ENCODE measurements at places on chromosomes 13 and 19.

GRCh38 chr13:49314344-49314882, 66.7 kb downstream of the CDADC1 start:
- no peak for DNase-seq

- DNase-seq = peak; percentile 53
Observed at GRCh38 chr13:111344471-111345191, 24.2 kb downstream of the TEX29 start.

DNA sequence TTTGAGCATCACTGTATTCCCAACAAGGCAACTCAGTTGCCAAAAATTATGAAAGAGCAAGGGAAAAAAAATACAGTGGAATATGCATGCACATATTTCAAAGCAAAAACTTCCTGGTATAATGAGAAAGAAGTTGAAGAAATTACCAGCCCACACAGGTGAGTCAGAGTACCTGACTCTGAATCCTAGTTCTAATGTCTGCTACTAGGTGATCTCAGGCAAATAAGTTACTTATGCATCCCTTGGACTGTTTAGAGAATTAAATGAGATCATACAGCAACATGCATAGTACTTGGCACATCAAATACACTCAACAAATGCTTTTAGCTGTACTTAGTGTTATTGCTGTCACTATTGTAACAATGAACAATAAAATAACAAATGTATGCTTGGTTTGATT, 144.9 kb downstream of the MIPEP start:
- DNase-seq = no peak

DNA sequence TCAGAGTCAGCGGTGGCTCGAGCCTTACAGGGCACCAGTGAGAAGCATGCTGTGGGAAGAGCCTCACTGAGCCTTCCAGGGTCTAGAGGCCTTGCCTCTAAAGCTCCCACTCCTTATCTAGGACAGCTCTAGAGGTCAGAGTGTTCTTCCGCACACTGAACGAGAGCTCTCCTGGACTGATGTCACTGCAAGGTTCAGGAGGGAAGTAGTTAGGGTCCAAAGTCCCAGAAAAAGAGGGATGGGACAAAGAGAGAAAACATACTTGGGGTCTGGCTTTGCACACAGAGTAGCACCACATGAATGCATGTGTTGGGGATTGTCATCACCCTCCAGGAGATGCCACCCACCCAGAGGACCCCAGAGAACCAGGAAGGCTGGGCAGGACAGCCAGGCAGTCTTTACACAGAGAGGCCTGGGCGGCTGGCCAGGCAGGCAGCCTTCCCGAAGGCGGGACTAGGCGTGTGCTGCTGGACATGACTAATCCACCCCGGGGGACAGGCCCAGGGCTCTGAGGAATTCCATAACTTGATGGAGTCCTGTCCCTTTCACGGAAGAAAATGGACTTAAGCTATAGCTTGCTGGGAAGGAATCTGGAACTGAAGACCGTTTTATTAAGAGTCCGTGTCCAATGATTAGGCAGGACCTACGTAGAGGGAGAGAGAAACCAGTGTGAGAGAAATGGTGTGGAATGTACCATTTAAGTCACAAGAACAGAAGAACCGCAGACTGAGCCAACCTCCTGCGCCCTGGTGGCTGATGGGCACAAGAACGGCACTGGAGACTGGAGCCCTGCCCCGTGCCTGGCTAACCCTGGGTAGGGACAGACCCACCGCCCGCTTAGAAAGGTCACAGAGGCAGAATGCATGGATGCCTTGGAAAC, 16.6 kb upstream of the EPHX3 start:
- DNase-seq = no peak

- no peak for DNase-seq
Observed at GRCh38 chr13:71663431-71663830, 203.6 kb downstream of the DACH1 start.

DNA sequence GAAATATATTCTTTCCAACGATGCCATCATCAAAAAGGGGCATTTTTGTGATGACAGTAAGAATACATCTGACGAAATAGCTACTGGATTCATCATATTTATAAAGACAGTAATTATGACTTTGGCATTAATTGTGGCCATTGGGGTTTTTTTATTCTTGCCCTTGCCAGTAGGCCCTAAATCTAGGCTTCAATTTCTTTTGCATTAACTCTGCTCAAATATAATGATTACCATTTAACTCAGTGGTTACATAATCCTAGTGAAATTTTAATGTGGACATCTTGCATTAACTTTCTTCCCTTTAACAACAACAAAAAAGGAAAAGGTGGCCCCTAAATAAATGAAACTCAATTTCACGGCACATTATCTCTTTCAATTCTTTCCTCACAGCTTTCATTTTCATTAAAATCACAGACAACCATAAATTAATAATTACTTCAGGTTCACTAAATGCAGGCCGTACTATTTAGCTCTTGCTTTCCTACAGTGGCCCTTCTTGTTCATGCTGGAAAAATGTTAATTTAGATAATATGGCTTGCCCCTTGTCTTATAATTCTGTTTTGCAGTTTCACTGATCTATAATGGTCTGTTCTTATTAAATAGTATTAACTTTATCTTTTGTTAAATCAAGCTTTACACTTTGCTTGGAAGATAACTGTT, 615.6 kb downstream of the DACH1 start:
- DNase-seq = no peak

GRCh38 chr13:48561466-48562235, 28.8 kb upstream of the RCBTB2 start:
- no peak for DNase-seq

DNA sequence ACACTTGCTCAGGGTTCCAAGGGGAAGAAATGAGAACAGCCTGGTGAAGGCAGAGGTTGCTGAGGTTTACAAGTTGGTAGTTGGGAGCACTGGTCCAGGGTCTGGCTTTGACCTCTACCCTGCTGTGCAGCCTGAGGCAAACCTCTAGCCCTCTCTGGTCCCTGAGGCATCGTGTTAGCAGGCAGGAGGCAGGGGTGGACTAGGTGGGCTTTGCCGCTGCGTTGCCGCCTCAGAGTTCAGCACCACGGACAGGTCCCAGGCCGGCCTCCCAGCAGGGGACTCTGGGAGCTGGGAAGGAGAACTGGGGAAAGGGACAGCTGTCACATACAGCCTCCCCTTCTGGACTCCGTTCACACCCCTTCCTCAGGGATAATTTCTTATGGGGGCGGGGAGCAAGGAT, 3.1 kb downstream of the NCAN start:
- no peak for DNase-seq

DNA sequence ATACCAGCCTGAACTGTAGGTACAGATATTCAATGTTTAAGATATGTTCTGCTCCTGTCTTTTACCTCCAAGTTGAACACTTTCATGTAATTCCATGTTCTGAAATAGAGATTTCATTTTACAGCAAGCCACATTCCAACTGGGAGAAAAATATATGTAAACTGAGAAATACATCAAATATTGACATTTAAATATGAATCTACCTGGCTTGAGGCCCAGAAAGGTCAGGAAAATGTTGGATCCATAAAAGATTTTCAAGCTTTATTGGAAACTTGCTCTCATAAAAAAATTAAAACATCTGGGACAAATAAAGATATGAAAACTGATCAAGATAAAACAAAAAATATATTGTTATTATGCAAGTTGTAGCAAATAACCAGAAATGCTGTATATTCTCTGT, 1078.7 kb upstream of the ATXN8OS start:
- no peak for DNase-seq

DNA sequence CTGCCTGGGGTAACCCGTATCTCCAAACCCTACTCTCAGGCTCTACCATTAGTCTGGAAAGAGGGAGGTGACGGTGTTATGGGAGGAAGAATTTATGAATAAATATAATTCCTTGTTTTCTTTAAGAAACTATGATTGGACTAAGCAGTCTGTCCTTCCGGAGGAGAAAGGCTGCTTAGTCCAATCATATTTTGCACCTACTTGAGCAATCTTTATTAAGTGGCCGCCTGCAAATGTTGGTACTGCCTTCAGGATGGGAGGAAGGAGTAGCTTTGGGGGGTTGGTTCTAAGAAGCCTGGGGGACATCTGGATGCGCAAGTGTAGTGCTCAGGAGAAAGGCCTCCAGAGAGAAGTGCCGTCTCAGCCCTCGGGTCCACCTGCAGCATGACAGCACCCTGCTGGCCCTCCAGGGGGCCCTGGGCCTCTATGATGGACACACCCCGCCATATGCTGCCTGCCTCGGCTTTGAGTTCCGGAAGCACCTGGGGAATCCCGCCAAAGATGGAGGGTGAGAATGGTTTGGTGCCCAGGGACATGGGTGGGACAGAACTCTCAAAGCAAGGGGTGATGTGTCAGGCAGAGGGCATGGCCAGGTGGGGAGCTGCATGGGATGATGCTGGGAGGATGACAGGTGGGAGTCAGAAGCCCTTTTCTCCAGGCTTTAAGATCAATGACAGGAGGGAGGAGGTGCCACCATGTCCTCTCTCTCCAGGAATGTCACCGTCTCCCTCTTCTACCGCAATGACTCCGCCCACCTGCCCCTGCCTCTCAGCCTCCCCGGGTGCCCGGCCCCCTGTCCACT, 4.1 kb downstream of the ACP4 start:
- peak; percentile 70 for DNase-seq

DNA sequence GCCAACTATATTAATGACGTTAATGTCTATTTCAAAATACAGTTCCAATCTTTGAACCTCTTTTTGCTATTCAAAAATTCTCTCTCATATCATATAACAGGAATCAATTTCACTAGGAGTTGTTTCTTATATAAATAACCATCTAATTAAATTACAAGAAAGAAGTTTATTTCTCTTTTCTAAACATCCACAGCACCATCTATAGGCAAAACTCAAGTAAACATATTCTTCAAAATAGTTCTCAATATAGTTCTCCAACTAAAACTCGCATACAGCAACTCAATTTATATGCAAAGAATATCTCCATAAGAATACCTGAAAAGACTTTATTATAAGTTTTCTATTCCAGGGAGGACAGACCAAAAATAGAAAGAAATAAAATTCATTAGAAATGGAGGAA, 65.6 kb downstream of the RBM26 start:
- DNase-seq = no peak

GRCh38 chr13:100108913-100109507, 20.1 kb downstream of the PCCA start:
- DNase-seq = no peak

GRCh38 chr19:5099701-5100221, 130.8 kb downstream of the KDM4B start:
- no peak for DNase-seq

DNA sequence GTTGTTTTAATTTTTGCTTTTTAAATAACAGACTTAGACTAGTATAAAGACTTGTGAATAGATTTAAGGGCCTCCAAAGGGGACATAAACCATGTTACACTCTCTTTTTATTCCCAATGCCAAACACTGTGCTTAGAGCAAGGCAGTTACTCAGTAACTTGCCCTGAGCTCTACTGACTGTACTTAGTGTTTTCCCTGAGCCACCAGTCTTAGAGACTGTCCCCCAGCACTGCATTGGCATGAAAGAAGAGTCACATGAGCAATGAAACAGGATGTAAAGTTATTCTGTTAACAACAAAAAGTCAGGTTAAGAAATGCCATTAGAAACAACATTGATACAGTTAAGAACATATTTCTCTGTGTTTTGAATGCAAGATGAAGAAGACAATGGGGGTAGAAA, 187.9 kb downstream of the TBC1D4 start:
- DNase-seq = no peak

DNA sequence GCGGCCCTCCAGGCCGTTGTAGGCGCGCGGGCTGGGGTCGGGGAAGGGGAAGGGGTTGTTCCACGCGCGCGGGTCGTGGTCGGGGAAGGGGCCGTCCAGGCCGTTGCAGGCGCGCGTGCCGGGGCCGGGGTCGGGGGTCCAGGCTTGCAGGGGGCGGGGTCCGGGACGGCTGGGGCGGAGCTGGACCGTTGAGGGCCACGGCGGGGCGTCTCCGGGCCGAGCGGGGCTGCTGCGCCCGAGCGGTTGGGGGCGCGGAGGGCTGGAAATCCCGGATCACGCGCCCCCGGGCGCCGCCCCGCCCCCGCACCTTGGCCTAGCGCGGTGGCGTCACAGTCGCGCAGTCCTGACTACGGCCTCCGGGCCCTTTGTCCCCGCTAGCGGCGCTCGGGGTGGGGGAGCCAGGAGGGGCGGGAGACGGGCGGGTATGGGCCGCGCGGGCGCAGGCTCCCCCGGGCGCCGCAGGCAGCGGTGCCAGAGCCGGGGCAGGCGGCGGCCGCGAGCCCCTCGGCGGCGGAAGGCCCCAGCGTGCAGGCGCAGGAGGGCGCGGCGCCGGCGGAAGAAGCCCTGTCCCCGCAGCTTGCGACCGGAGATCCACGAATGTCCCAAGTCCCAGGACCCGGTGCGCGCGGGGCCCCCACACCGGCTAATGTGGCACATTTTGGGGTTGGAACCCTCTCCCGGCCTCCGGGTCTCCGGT, 665 bp downstream of the GPX4 start:
- DNase-seq = no peak

DNA sequence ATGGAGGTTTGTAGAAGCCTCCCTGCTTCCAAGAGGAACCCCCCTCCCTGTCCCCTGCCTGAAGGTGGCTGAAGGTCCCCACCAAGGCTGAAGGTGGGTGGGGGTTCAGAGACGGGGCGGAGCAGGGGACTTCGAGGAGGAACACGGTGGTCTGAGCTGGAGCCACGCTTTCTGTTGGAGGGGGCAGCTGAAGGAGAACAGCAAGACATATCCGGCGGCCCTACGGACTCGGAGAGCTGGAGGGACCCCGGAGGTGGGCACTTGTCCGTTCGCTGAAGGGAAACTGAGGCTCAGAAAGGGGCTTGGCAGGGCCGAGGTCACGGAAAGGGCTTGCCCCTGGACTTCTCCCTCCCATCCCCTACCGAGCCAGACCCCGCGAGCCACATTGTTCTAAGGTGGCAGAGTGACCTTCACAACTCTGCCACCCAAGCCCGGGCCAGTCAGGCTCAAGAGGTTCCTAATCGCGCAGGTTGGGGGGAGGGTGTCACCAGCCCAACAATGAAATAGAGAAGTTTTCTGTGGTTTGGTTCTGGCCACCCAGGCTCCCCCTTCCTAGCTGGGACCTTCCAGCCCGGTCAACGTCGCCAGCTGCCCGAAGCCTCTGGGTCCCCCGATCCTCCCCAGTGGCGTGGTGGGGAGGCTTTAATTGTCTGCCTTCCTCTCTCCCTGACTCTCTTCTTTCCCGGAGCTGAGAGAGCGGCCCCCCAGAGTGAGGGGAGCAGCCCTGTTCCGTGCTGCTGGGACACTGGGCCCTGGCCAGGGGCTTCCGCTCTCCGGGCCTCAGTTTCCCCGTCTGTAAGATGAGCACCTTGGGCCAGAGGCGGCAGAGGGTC, 15.5 kb upstream of the KCNN1 start:
- DNase-seq = no peak

- DNase-seq = no peak
Observed at GRCh38 chr19:19470579-19470978, 44.8 kb downstream of the TSSK6 start.

GRCh38 chr13:98565726-98566565, 11.0 kb downstream of the STK24 start:
- no peak for DNase-seq

DNA sequence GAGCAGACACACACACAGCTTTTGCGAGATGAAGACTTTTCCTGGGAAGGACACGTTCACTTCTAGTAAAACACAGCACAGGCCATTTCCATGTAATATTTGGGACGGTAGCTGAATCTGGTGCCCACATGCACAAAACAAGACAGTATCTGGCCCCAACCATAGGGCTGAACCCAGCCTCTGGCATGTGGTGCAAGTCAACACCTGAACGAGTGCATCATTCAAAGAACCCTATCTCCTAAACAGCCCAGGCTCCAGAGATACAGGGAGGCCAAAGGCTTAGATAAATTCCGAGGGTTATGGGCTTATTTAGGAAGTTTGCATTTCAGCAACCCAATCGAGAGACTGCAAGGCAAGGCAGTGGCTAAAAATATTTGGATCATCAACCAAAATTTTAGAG, 2.7 kb upstream of the TFDP1 start:
- DNase-seq = no peak

Data from NCI-H526 (cell line).